Keratinocyte (primary cell): ENCODE measurements at places on chromosomes 2 and 18. TPM values are rescaled to one million over a fixed set of nuclear protein-coding genes. Genes with fewer than 3 reads are reported as not detected.

Gene TTC27
- 15.9 to 28.7 TPM (median 16.9 TPM) in 3 replicates for polyA plus RNA-seq

Gene ESPNL
- 0.14 to 0.19 TPM (median 0.16 TPM) in 3 replicates for polyA plus RNA-seq

Gene SLC4A5
- 0.08 to 0.45 TPM (median 0.22 TPM) in 3 replicates for polyA plus RNA-seq

GRCh38 chr2:122203523-122203922 is 448.1 kb downstream of the TSN start:
- H3K27me3 ChIP-seq: no peaks in the 10 kb centered on the region
- no peak overlapping the region for H3K4me3 ChIP-seq
- H3K27ac ChIP-seq: no peak overlapping the region
- H3K36me3 ChIP-seq: no peaks in the 10 kb centered on the region
- no peak for DNase-seq

DNA sequence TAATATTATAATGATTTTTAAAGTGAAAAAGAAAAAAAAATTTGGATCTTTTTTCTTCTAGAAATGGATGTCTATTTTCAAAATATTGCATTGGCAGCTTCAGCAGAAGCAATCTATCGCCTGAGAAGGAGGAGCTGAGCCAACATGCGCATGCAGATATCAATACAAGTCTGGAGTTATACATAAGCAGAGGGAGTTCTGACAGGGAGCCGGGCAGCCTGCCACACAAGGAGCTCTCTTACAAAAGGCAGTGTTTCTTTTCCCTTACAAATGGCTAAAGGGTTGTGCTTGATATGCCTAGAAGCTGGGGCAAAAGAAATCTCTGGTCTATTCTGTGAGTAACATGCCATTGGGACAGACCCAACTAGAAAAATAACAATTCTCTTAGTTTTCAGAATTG is 291.9 kb upstream of the TRIB2 start:
- H3K4me1 ChIP-seq: peaks cover 2% of the 10 kb centered on the region
- no peak for DNase-seq
- no peaks in the 10 kb centered on the region for H3K27me3 ChIP-seq
- no peak overlapping the region for H3K27ac ChIP-seq

- no peak overlapping the region for H3K4me3 ChIP-seq
- no peaks in the 10 kb centered on the region for H3K36me3 ChIP-seq
- DNase-seq: no peak
- H3K27ac ChIP-seq: no peak overlapping the region
- no peaks in the 10 kb centered on the region for H3K27me3 ChIP-seq
Measured at GRCh38 chr18:45342653-45343052, 272.6 kb upstream of the SLC14A2 start.

DNA sequence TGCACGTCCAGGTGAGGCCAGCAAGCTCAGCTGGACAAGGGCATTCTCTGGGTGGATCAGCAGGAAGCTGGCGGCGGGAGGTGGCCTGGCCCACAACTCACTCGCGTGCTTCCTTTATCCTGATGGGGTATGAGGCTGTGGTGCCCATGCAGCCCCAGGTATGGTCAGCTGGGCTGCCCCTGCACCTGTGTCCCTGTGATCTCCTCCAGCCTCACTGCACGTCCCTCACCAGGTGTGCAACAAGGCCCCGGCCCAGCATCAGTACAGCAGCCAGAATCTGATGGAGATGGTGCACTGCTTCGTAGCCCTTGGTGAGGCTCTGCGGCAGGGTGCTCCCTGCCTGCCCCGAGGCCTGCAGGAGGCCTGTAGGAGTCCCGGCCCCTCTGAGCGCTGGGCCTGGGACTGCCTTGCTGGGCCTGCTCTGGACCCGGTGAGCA is 17.6 kb downstream of the MROH2A start:
- no peak overlapping the region for H3K27ac ChIP-seq
- H3K36me3 ChIP-seq: no peaks in the 10 kb centered on the region
- no peak overlapping the region for H3K4me3 ChIP-seq

DNA sequence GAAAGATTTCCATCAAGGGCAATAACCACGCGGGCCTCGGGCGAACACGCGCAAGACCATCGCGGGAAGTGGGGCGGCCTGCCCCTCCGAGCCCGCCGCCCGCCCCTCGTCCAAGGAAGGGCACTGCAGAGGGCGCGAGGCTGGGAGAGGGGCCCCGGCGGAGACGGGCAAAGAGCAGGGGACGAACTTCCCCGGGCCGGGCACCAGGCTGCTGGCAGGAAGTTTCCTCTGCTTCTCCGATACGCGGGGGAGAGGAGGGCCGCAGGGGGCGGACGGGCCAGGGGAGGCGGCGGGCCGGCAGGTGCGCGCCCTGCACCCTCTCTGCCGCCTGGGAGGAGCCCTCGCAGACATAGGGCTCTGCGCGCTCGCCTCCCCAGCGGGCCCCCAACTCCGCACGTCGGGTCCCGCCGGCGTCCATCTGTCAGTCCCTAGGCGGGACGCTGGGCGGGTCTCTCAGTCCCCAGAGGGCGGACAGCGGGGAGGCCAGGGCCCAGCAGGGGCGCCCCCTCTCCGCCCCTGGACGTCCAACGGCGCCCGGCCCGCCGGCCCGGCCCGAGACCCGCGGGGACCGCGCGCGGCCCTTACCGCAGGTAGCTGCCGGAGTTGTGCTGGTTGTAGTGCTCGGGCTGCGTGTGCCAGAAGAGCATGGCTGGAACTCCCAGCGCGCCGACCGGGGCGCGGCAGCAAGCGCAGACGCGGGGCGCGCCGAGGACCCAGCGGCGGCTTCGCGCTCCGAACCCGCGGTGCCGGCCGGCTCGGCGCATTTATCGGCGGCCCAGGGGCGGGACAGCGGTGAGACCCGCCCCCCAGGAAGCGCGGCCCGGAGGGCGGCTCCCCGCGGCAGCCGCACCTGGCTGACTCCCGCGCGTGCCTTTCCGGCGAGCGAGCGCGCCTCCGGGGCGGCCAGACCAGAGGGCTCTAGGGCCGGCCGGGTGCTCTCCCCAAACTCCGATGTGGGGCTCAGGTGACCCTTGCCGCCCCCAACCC is at the start of gene TFCP2L1:
Gene TFCP2L1, minus strand, starts transcription at position 740 of the 987 bp plus-strand sequence. Its CDS starts 93 bp downstream, at position 647.
- H3K4me3 ChIP-seq: peak within 1 kb of the TSS; percentile 70
- H3K4me1 ChIP-seq: peaks cover 24% of the 10 kb centered on the region
- no peak for DNase-seq
- peaks cover 1% of the 10 kb centered on the region for H3K36me3 ChIP-seq

Gene EDAR
- 0.21 to 0.27 TPM (median 0.27 TPM) in 3 replicates for polyA plus RNA-seq

DNA sequence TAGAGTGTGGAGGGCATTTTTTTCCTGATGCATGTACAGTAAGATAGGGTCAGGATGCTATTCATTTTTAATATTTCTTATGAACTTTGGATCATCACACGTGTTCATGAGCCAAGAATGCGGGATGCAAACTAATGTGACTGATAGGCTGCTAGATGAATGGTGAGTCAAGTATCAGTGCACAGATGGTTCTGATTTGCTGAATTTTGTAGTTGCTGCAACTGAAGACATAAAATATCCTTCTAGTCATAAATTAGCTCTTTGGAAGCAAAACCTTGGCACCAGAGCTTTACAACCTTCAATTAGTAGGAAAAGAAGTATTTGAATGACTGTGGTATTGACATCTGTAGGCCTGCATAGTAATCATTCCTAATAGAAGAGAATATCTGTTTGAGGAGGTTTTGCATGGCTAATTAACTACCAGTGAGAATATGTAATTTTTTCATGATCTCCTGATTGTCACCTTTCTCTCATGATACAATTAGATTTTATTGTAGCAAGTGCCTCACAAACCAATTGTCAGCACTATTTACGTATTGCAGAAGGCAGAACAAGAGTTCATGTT is 94.0 kb downstream of the VRK2 start:
- H3K4me3 ChIP-seq: no peak overlapping the region

DNA sequence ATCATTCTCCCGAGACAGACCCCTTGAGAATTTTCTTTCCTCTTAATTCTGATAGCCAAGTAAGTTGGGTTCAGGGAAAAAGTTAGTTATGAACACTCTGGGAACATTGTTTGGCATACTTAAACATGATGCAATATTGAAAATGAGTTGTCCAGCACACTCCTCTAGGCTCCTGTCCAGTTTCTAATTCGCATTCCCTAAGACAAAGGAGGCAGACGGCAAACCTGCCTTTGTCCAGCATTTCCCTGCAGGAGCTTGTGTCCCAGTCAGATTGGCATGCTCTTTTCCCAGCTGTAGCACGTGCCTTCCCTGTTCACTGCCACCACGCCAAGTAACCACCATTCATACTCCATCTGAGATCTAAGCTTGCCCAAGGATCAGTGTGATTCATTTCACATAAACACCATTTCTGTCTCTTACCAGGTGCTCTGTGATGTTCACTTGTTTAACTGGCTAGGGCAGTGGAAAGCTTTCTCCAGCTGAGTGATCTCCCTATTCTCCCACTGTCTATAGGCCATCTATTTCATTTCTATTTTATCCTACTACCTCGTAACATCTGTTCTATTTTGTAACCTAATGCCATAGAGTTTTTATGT is 150.0 kb upstream of the EPB41L3 start:
- H3K27ac ChIP-seq: no peak overlapping the region
- DNase-seq: no peak
- H3K4me3 ChIP-seq: no peak overlapping the region
- H3K27me3 ChIP-seq: no peaks in the 10 kb centered on the region

Gene ATIC
- 74.3 to 185 TPM (median 110 TPM) in 3 replicates for polyA plus RNA-seq

- H3K27ac ChIP-seq: no peak overlapping the region
- DNase-seq: no peak
- no peaks in the 10 kb centered on the region for H3K36me3 ChIP-seq
- no peaks in the 10 kb centered on the region for H3K4me1 ChIP-seq
Measured at GRCh38 chr18:6465281-6465680, 50.6 kb upstream of the L3MBTL4 start.

DNA sequence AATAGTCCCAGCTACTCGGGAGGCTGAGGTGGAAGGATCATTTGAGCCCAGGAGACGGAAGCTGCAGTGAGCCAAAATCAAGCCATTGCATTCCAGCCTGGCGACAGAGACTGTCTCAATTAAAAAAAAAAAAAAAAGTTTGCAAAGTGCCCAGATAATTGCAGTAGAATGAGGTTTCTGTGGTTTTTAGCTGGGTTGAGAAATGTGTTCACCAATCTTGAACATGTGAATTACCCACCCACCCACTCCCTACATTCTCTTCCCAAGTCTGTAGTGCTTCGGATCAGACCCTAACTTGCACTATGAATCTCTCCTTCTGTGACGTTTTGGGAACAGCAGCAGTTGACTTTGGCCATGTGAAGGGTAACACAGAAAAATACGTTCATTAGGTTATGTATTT is 247.3 kb downstream of the PTGR3 start:
- no peak overlapping the region for H3K4me3 ChIP-seq
- peaks cover 3% of the 10 kb centered on the region for H3K4me1 ChIP-seq

DNA sequence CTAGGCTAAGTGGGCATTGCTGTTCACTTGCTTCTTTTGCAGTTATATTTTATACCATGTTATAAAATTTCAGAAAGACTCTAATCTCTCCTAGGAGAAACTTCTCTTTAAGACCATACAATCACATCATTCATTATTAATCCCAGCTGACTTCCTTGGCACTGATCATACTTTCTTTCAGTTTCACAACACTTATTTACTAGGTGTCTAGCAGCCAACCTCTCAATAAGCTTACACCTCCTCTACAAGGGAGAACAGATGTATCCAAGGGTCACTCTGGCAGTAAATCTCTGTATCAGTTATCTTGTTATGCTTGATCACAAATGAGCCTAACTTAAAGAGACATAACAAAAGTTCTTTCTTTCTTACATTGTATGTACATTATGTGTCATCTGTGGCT is 69.8 kb upstream of the EPB41L5 start:
- no peak overlapping the region for H3K27ac ChIP-seq
- no peaks in the 10 kb centered on the region for H3K27me3 ChIP-seq
- no peak for DNase-seq
- H3K4me1 ChIP-seq: no peaks in the 10 kb centered on the region

- H3K27me3 ChIP-seq: no peaks in the 10 kb centered on the region
- H3K36me3 ChIP-seq: no peaks in the 10 kb centered on the region
- H3K4me3 ChIP-seq: no peak overlapping the region
Measured at GRCh38 chr18:78601349-78601748, 378.3 kb upstream of the SALL3 start.

Gene RAMP1
- 0.37 to 2.0 TPM (median 0.69 TPM) in 3 replicates for polyA plus RNA-seq

GRCh38 chr18:11387880-11388279 is 221.5 kb upstream of the SLC35G4 start:
- H3K4me1 ChIP-seq: no peaks in the 10 kb centered on the region
- H3K27ac ChIP-seq: no peak overlapping the region
- DNase-seq: no peak
- no peak overlapping the region for H3K4me3 ChIP-seq
- no peaks in the 10 kb centered on the region for H3K27me3 ChIP-seq

GRCh38 chr18:61551586-61551985 is 218.4 kb downstream of the CDH20 start:
- H3K4me1 ChIP-seq: peaks cover 3% of the 10 kb centered on the region
- H3K27ac ChIP-seq: no peak overlapping the region
- H3K36me3 ChIP-seq: no peaks in the 10 kb centered on the region
- H3K27me3 ChIP-seq: no peaks in the 10 kb centered on the region
- no peak overlapping the region for H3K4me3 ChIP-seq

DNA sequence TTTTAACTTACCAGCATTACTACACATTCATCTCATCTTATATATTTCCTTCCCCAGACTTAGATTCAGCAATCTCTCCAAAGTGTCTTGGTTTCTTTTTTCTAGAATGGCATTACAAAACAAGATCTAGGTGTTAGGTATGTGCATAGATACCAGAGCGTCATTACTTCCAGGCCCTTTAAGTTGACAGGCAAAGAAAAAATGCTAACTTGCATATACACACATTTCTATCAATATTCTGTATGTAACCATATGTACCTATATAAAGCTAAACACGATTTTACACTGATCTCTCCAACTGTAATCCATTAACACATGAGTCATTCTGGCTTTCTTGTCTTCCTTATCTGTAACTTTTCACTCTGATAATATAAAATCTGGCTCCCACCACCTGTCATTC is 503.8 kb upstream of the NRXN1 start:
- no peaks in the 10 kb centered on the region for H3K27me3 ChIP-seq
- H3K4me1 ChIP-seq: no peaks in the 10 kb centered on the region
- H3K27ac ChIP-seq: no peak overlapping the region
- no peak overlapping the region for H3K4me3 ChIP-seq
- H3K36me3 ChIP-seq: no peaks in the 10 kb centered on the region
- no peak for DNase-seq

Gene GPD2
- 16.3 to 27.6 TPM (median 18.3 TPM) in 3 replicates for polyA plus RNA-seq

Gene ADRA2B
- 0.02 TPM in 1 of 3 replicates, not detected in the others for polyA plus RNA-seq
